A549 treated with DMSO at 1 μM for 4 hours (cell line): ENCODE measurements at places on chromosomes 4 and X. TPM values are rescaled to one million over a fixed set of nuclear protein-coding genes. Genes with fewer than 3 reads are reported as not detected.

BEX1 gene
- total RNA-seq: not detected in 5 replicates

SLC7A11 gene
- total RNA-seq: 31.5 to 47.6 TPM (median 42.3 TPM) in 5 replicates

BCLAF3 gene
- total RNA-seq: 2.8 to 4.6 TPM (median 3.5 TPM) in 5 replicates

MSN gene
- 247 to 345 TPM (median 304 TPM) in 5 replicates for total RNA-seq

ELOVL6 gene
- total RNA-seq: 16.5 to 29.4 TPM (median 24.0 TPM) in 5 replicates

PLXNB3 gene
- 1.3 to 4.6 TPM (median 3.7 TPM) in 5 replicates for total RNA-seq

SCOC gene
- 27.9 to 42.8 TPM (median 31.9 TPM) in 5 replicates for total RNA-seq

FREM3 gene
- not detected in 5 replicates for total RNA-seq

NAP1L2 gene
- 1.2 to 1.8 TPM (median 1.3 TPM) in 5 replicates for total RNA-seq

BANK1 gene
- 0.81 to 1.1 TPM (median 0.89 TPM) in 5 replicates for total RNA-seq

DSPP gene
- total RNA-seq: not detected in 5 replicates

IQCM gene
- not detected in 5 replicates for total RNA-seq

CT47B1 gene
- total RNA-seq: not detected in 5 replicates

SOD3 gene
- not detected in 5 replicates for total RNA-seq

SMPX gene
- not detected in 5 replicates for total RNA-seq

QRFPR gene
- total RNA-seq: 0.08 to 0.19 TPM (median 0.08 TPM) in 3 of 5 replicates, not detected in the others
